ENCODE measurements at places on chromosomes 6 and 20.

- DNase-seq = no peak
These were observed 135.0 kb downstream of the CEBPB start for GRCh38 chr20:50325651-50326050.

GRCh38 chr6:134593024-134593423 is 275.1 kb upstream of the SGK1 start:
- no peak for DNase-seq

- no peak for DNase-seq
These were observed 85.5 kb upstream of the TENT5A start for GRCh38 chr6:81838031-81838430.

GRCh38 chr20:39700528-39700927 is 738.4 kb downstream of the DHX35 start:
- DNase-seq = no peak

- DNase-seq = no peak
These were observed 24.8 kb upstream of the MYT1 start for GRCh38 chr20:64139199-64140060.

DNA sequence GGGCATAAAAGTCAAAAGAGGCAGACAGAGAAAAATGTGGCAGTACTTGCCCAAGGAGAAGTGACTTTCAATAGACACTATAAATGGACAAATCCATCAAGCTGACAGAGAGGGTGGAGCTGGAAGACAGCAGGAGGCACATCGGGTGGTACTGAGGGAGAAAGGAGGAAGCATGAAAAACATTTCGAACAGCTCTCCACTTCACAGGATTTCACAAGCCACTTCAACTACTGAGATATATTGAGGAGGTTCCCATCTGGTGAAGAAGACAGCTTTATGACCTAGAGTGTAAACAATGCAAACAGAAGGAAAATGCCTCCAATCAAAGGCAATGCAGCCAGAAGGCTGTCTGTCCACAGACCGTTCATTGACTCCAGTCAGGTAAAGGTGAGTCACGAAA is 259.4 kb upstream of the ECI2 start:
- DNase-seq = no peak

DNA sequence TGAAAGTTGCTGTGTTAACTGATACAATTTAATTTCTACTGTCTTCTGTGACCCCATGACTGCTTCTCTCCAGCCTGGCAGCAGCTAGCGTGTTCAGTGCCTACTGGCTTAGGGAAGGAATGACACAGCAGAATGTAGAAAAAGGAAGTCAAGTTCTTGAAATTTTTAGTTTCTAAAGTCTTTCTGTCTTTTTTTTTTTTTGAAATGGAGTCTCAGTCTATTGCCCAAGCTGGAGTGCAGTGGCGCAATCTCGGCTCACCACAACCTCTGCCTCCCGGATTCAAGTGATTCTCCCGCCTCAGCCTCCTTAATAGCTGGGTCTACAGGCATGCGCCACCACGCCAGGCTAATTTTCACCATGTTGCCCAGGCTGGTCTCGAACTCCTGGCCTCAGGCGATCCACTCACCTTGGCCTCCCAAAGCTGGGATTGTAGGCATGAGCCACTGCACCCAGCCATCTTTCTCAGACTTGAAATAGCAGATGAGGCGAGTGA is 39.3 kb downstream of the PCNA start:
- DNase-seq = no peak

DNA sequence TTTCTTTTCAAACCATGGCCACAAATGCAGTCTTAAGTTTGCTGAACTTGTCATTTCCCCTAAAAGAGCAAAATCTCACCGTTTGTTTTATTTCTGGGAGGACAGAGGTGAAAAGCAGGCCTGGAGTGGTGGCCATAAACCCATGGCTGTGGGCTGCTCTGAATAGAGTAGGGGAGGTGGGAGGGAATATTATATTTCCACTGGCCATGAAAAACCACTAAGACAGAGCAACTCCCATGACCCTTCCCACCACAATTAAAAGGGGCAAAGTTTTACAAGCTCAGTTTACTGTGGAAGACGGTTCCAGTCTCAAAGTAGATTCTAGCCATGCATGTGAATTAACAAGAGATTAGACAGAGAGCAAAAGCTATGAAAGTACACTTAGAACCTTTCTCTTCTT is 59.0 kb downstream of the IYD start:
- DNase-seq = no peak

GRCh38 chr6:4128748-4129147 is 6.6 kb downstream of the ECI2 start:
- DNase-seq = no peak

- DNase-seq = no peak
These were observed 1132.5 kb upstream of the MAP3K7 start for GRCh38 chr6:91719414-91719813.

- DNase-seq = no peak
These were observed 63.3 kb downstream of the ZFAND3 start for GRCh38 chr6:37882724-37883413.

DNA sequence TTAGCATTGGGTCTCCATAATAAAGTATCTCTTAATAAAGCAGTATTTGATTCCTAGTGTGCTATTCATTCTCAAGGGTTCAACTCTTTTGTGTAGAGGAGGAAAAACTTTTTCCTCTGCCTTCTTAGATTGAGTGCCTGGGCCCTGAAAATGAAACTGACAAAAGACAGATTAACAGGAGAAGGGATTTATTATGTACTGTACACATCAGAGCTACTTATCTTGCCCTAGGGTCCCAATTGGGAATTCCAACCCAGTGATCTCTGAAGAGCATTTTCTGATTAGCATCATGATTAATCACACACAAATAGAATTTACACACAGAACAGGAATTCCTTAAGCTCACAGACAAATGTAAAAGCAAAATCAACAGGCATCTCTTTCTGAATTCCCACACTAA is 128.9 kb downstream of the CD164 start:
- no peak for DNase-seq

DNA sequence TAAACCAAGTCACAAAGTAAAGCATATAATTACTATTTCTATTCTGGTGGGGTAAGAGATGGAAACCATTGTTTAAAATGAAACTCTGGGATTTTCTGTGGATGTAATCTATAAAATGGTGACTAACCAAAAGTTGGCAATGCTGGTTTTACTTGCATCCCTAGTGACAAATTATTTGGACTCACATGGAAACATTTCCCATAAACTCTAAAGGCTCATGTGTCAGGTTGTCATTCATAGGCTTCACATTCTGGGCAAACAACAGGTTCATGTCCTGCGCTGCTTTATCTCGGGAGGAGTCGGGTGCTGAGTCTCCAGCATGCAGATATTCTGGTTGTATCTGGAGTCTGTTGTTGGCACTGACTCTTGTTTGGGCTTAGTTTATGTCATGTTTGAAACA is 98.0 kb upstream of the SCP2D1 start:
- no peak for DNase-seq

DNA sequence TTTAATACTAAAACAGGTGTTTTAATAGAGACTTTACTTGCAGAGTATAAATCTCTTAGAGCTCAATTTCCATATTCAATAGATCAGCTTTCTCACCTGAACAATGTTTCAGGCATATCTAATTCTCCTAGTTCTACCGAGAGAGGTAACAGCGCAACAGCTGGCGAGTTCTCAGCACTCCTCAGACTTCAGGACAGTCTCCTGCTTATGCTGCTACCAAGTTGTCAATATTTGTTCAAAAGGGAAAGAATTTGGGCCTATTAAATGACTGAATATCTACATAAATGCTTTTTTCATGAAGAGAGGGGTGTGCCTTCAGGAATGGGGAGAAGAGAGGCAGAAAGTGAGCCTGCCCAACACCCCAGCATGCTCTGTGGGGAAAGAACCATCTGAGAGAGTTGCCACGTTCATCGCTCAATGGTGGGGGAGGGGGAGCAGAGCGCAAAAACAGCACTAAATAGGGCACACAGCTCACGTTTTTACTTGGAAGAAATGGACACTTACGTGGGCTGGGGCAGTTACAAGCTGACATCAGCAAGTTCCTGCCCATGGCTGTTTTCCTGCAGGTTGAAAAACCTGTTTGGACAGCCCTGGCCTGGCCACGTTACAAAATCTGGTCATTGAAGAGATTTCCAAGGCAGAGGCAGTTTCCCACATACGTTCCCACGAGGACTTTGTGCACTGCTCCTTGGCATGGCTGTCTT is 38.0 kb downstream of the EZR start:
- no peak for DNase-seq

- DNase-seq = no peak
These were observed 28.5 kb upstream of the GFOD1 start for GRCh38 chr6:13515912-13516311.

DNA sequence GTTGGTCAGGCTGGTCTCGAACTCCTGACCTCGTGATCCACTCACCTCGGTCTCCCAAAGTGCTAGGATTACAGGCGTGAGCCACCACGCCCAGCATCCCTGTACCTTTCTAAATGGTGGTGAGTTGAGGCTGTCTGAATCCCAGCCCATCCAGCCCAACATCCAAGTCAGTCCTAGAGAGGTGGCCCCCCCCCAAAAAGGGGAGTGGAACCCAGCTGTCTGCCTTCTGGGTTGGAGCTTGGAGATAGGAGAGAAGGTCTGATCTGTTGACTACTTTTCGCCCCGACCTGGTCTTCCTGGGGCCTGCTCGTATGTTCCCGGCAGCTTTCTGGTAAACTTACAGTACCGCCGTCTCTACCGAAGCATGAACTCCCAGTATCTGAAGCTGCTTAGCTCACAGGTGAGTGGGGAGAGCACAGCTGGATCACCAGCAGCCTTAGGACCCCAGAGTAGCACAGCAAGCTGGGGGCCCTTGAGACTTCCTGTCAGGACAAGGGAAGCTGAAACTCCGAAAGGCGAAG is 5.6 kb downstream of the CTSA start:
- no peak for DNase-seq

- DNase-seq = no peak
These were observed 41.9 kb upstream of the MRGBP start for GRCh38 chr20:62754122-62754990.

DNA sequence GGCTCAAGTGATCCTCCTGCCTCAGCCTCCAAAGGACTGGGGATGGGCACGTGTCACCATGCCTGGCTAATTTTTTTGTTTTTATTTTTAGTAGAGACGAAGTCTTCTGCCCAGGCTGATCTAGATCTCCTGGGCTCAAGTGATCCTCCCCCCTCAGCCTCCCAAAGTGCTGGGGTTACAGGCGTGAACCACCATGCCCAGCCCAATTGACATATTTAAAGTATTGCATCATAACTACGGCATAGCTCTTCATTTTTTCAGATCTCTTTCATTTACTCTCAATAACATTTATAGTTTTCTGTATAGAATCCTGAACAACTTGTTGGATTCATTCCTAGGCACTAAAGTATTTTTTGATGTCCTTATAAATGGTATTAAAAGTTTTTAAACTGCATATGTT is 13.0 kb downstream of the SERPINB1 start:
- DNase-seq = no peak

GRCh38 chr20:48638546-48638945 is 189.3 kb downstream of the PREX1 start:
- no peak for DNase-seq

DNA sequence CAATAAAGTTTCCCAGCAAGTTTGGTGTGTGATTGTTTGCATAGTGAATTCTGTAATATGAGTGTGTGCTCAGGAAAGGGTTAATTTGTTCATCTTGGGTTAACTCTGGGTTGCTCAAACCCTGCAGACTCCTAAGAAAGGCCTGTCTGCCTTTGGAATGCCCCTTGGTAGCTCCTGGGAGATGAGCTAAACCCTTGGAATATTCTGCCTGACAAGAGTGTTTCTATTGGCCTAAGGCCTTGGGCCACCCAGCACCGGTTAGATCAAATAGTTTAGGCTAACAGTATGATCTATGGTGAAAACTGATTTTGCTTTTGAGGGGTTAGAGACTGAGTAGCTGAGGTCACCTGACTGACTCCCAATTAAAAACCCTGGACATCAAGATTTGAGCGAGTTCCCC is 248.3 kb downstream of the GRM1 start:
- no peak for DNase-seq

DNA sequence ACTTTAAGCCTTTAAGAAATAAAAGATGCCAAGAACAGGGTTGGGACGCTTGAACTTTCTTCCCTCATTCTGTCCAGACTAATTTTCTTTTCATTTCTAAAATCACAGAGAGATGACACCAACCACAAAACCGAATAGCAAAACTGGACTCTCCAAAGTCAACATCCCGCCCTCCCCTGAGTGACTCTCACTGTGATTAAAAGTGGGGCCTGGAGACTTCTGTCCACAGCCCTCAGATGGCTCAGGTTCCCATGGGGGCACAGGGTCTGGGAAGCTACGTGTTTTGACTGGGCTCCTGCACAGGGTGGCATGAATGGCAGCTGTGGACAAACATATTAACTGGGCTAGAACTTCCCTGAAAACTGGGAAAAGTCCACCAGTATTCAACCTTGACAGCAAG is 6.3 kb downstream of the FRMD1 start:
- DNase-seq = no peak

DNA sequence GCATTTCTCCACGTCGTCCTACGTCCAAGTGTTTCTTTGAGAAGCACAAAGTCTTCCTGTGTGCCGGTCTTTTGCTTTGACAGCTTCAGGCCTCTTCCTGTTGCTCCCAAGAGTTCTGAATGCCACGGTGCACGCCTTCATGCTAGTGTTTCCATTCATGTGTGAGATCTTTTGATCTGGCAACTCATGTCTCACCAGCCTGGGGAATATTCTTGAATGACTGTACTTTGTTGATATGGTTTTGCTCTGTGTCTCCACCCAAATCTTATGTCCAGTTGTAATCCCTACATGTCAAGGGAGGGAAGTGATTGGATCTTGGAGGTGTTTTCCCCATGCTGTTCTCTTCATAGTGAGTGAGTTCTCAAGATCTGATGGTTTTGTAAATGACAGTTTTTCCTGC is 129.6 kb upstream of the THBS2 start:
- DNase-seq = no peak

DNA sequence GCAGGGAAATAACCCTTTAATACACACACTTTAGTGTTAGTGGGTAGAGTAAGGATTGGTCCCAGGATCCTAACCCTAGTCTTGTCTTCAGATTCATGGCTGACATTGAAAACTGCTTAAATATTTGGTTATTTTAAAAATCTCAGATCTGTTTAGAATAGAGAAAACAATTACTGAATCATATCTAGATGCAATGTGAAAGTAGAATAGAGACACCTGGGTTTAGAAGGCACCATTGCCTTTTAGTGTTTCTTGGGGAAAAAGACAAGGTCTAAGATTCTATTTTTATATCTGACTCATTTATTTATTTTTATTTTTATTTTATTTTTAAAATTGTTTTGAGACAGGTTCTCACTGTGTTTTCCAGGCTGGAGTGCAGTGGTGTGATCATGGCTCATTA is 6.0 kb downstream of the DDX43 start:
- DNase-seq = no peak

- no peak for DNase-seq
These were observed 916.5 kb downstream of the QKI start for GRCh38 chr6:164331026-164331425.

DNA sequence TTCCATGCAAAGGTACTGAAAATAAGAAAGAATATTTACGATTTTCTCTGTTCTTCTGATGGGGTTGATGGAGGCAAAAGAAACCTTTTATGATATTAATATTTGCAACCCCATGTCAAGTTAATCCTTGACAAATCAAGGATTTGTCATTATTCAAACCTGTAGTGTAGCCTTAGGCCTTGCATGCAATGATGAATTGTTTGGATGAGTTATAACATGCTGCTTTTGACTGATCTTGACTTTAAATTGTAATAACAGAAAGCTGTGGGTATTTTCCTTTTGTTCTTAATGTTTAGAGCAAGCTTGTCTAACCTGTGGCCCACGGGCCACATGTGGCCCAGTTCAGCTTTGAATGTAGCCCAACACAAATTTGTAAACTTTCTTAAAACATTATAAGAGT is 13.0 kb upstream of the BAG2 start:
- no peak for DNase-seq

GRCh38 chr20:47160240-47160639 is 196.3 kb downstream of the ZMYND8 start:
- no peak for DNase-seq

All from cortex of kidney (tissue), 1 donor.